NT2/D1 (cell line): ENCODE measurements at places on chromosomes 5 and 9.

- DNase-seq: no peak
These were observed 31.1 kb downstream of the UHRF2 start for GRCh38 chr9:6444128-6444527.

DNA sequence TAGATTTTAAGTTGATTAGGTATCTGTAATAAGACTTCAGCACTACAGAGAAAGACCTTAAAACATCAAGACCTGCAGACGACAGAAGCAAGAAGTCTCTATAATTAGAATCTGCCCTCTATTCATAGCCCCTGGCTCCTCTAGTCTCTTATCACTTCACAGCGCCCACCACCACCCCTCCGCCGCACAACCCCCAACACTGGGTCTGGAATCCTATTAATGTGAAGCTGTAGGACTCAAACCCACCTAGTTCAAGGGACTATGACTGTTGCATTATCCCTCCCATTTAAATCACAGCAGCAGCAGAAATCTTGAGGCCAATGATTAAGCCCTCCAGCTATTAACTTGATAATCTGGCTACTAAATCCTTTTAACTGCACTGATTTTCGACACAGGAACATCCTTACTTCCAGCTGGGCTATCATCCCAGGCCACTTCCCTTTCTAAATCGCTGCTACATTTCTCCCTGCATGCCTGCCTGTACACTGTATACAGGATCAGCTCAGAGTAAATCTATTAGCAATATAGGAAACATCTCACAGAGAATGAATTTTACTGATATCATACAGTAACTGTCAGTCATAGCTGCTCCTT lies 159.5 kb upstream of the GRAMD2B start:
- DNase-seq: no peak

- no peak for DNase-seq
These were observed 306.5 kb upstream of the RPS23 start for GRCh38 chr5:82584631-82585030.

DNA sequence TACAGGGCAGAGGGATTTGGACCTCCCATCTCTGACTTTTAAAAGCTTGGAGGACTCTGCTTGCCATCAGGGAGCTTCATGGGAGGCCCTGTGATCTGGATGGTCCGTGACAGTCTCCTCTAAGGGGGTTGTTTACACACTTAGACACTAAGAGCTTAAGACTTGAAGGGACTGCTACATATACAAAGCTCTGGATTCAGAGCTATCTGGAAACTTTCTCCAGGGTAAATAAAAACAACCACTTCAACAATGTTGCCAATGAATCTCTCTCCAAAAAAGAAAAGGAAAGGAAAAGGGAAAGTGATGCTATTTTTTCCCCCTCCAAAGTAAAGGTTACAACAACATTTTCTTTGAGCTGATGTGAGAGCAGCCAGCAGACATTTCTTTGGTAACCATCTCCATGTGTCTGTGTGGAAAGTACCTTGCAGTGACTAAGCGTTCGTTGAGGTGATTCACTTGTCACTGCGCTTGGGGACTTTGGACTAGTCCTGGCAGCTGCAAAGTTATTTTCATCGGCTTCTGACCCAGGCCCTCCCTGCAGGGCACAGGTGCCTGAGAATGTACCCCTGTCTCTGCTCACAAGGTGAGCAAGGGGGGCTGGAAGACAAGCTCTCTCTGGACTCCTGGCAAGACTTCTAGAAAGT lies 262.1 kb upstream of the KLF4 start:
- DNase-seq: peak; percentile 36

GRCh38 chr9:36848946-36849345 lies 185.1 kb downstream of the PAX5 start:
- no peak for DNase-seq

- peak; percentile 49 for DNase-seq
These were observed 156.0 kb downstream of the SEC61B start for GRCh38 chr9:99377790-99378775.

GRCh38 chr9:109450346-109450745 lies 47.8 kb downstream of the PTPN3 start:
- no peak for DNase-seq

GRCh38 chr5:775961-776861 lies 8.3 kb downstream of the ZDHHC11B start:
- no peak for DNase-seq

DNA sequence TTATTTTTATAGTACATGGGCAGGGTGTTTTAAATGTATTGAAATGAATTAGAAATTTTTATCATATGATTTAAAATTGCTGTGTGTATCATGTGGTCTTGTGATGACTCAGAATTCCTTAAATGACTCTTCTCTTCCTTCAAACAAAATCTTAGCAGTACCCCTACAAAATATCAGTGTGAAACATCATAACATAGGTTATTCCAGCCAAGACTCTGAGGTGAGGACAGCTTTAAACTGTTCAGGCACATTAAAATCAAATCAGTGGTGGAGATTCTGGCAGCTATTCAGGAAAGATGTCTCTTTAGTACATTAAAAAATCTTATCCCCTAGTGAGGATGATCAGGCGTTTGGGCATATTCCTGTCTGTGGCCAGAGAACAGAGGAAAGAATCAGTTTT lies 174.0 kb downstream of the MAN2A1 start:
- no peak for DNase-seq

DNA sequence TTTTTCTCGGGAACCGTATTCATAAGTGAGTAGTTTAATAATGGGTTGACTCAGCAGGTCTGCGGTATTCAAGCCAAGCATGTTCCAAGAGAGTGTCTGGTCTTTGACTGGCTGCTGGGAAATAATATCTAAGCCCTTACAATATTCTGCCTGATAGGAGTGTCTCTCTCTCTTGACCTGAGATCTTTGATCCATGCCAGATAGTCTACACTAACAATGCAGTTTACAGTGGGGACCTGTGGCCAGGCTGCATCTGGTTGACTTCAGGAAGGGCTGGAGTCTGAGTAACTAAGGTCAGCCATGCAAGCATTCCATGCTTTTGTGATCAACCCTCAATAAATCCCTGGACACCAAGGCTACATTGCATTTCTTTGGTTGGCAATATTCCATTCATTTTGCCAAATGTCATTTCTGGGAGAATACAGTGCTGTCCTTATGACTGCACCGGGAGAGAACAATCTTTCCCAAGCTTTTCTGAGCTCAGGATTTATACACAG lies 195.5 kb downstream of the SEMA5A start:
- no peak for DNase-seq

GRCh38 chr5:1925111-1926070 lies 42.7 kb upstream of the IRX4 start:
- DNase-seq: no peak

GRCh38 chr5:6201631-6202030 lies 176.7 kb downstream of the MED10 start:
- DNase-seq: no peak

DNA sequence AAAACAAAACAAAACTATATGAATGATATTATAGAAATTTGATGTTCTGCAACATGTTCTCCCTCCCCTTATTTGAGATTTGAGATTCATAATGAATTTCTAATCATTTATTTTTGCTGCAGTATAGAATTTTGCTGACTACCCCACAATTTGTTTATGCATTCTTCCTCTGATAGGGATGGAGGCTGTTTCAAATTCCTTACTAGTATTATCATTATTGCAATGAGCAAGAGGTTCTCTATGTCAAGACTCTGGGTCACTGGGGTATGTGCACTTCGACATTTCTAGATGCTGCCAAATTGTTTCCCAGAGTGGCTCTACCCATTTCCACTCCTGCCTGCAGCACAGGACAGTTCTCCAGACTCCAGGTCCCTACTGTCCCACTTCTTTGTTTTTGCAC lies 54.9 kb upstream of the DAB2IP start:
- DNase-seq: no peak

DNA sequence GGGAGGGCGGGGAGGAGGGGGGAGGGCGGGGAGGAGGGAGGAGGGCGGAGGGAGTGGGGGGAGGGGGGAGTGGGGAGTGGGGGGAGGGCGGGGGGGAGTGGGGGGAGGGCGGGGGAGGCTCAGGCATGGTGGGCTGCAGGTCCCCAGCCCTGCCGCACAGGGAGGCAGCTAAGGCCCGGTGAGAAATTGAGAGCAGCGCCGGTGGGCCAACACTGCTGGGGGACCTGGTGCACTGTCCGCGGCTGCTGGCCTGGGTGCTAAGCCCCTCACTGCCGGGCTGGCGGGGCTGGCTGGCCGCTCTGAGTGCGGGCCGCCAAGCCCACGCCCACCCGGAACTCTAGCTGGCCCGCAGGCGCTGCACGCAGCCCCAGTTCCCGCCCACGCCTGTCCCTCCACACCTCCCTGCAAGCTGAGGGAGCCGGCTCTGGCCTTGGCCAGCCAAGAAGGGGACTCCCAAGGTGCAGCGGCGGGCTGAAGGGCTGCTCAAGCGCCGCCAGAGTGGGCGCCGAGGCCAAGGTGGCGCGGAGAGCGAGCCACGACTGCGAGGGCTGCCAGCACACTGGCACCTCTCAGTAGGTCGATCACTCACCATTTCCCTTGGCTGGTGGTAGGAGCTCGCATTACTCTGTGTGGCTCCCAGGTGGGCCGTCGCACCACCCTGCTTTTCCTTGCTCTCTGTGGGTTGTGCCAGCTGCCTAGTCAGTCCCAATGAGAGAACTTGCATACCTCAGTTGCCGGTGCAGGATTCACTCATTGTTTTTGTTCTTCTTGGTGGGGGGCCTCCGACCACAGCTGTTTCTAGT lies 160.2 kb downstream of the CNTLN start:
- no peak for DNase-seq

GRCh38 chr5:154610321-154611154 lies 132.5 kb upstream of the HAND1 start:
- peak; percentile 75 for DNase-seq

GRCh38 chr5:81829242-81829641 lies 78.3 kb upstream of the SSBP2 start:
- no peak for DNase-seq

- DNase-seq: no peak
These were observed 1.9 kb upstream of the ANKRD18A start for GRCh38 chr9:38622288-38622674.

GRCh38 chr5:150339841-150340240 lies 17.7 kb upstream of the TCOF1 start:
- DNase-seq: no peak

- no peak for DNase-seq
These were observed 48.3 kb upstream of the TRAF1 start for GRCh38 chr9:120974921-120975320.

DNA sequence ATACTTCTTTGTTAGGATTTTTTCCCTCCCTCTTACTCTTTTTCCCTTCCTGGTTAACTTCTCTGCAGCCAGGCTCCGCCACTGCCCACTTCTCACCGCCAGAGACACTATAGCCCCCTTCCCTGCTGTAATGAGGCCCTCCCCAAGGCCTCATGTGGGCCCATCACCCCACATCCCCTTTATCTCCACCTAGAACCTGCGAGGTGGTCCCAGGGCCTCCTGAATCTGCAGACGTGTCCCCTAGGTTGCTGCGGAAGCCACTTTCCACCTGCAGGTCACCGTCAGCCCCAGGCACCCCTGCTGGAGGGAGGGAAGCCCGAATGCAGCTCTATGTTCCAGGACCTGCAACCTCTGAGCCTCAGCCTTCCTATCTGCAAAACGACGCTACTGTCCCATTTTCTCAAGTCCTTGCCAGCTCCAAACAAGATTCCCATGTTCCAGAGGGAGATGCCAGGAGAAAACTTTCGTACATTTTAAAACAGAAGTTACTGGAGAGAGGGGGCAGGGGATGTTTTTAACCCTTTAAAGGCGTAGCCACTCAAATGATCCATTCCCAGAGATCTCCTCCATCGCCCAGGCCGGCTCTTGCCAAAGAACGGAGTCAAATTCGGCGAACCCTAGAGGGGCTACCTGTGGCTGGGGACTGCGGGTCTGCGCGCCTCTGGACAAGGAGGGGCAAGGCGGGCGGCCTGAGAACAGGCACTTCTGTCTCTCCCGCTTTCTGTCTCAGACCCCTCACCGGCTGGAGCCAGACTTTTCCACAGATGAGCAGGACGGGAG lies 929 bp downstream of the SH3PXD2B start:
- peak; percentile 58 for DNase-seq

GRCh38 chr5:120035815-120036577 lies 406.6 kb downstream of the FAM170A start:
- DNase-seq: no peak

GRCh38 chr5:36436306-36436705 lies 134.6 kb upstream of the RANBP3L start:
- DNase-seq: no peak

DNA sequence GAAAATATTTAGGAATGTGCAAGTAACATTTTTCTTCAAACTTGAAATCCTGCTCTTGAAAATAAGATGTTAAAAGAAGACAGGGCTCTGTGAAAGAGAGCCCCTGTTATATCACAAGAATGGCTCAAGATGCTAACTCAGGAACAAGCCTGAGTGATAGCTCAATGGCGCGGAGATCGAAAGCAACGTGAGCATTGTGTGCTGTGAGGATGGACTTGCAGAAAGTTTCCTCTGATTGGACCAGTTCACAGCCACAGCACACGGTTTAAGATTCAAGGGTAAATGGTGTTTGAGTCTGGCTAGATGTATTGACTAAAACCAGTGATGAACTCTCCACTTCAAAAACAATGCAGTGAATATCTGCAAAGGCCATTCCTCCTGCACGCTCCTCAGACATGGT lies 2387.0 kb downstream of the MAT2B start:
- no peak for DNase-seq

DNA sequence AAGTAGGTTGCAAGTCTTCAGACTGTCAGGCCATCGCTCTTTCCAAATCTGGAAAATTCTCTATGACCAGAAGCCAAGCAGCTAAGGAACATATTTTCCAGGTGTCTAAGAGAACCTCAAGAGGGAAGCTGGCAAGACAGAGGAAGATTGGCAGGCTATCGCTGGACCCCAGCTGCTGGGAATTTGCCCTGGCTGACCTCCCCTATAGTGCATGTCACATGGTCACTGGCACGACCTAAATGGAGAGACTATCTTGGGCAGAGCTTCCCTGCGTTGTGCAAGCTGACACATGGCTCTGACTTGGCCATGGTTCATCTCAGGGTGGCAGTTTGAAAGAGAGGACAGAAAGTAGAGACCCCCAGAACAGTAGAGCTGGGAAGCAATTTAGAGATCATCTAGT lies 104.9 kb upstream of the ZNF618 start:
- no peak for DNase-seq

DNA sequence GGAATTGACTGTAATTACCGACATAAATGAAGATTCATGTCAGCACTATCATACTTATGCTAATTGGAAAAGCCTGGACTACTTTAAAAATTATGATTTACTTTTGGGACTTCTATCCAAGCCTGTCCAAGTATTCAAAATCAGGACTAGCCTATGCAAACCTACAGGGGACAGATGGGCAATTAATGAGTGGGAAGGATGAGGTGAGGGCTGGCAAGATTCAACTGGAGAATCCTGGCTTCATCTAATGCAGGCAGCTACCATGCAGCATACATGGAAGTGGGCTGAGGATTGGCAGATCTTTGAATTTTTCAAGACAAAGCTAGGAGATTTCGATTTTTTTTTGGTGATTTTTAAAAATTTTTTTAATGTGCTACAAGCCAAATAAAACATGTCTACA lies 532.6 kb downstream of the CSNK1G3 start:
- no peak for DNase-seq

GRCh38 chr9:137114613-137115393 lies at the start of gene DPP7:
DPP7 (minus strand) TSS chr9:137114733; CDS start chr9:137114713, 20 bp downstream.
- no peak for DNase-seq

GRCh38 chr9:4894076-4894475 lies 91.0 kb upstream of the JAK2 start:
- no peak for DNase-seq

- no peak for DNase-seq
These were observed 512.2 kb upstream of the ZNF462 start for GRCh38 chr9:106350777-106351176.
